ENCODE measurements at places on chromosomes 13 and 19.

DNA sequence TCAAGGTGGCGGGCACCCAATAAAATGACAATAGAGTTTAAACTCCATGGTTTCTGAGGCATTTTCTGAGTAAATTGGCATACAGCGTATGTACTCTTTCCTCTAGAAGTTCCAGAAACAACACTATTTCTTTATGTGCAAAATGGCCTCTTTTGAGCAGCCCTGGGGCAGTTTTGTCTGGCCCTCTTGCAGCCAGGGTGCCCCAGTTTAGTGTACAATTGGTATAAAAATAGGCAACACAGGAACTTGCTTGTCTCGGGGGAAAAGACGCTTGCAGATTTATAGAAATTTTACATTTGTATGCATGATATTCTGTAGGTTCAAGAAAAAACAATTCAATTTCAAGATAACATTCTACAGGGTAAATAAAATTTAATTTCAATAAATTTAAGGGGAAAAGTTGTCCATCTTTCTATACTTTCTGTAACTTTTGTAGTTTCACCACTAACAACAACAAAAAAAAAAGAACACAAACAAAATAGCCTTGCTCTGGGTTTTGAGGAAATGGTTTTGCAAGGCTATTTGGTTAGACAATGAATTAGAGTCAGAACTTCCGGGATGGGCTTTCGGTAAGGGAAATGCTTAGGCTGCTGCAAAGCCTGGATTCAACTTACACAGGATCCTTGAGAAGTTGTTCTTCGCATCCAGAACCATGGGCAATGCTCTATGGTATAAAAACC is 45.3 kb downstream of the LRCH1 start:
- no peak for DNase-seq

- DNase-seq, result no peak
Measured at GRCh38 chr19:45133661-45134060, 27.1 kb downstream of the NKPD1 start.

DNA sequence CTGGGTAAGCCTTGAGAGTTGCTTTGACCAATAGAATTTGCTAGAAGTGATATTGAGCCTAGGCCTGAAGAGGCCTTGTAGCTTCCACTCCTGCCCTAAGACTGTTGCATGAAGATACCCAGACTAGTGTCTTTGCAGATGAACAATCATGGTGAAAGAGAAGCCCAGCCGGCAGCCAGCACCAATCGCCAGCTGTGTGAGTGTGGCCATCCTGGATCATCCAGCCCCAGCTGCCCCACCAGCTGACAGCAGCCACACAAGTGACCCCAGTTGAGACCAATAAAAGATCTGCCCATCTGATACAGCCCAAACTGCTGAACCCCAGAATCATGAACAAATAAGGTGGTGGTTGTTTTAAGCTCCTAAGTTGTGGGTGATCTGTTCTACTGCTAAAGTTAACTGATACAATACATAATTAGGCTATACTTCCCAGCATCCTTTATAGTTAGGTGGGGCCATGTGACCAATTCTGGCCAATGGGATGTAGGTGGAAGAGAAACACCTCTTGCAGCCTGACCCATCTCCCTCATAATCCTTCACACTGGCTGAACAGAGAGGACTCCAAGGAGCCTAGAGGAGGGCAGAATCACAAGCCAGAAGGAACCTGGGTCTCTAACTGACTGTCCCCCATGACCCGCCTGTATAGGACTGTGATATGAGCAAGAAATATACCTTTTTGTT is 9.4 kb upstream of the ZNF428 start:
- no peak for DNase-seq

DNA sequence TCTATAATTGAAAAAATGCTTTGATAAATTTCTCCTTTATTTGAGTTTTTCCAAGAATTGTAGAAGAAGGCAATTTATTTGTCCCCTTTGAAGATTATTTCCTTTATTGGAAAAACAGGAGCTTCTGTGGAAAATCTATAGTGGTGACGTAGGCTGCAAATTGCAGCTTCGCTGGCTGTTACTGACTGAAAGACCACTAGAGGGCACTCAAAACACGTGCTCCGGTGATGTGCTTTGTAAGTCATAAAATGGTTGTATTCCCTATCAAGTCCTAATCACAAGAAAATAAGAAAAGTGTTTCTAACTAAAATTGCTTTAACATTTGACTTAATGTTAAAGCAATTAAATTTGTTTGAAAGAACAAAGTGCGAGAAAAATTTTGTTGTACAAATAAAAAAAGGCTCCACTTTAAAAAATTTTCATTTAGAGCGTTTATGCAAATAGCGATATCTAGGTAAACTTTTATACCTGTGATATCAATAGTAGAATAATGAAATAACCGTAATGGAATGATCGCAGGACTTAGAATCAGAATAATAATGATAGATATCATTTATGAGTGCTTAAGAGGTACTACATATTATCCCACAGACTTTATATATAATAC is 638.2 kb upstream of the SPRY2 start:
- no peak for DNase-seq

DNA sequence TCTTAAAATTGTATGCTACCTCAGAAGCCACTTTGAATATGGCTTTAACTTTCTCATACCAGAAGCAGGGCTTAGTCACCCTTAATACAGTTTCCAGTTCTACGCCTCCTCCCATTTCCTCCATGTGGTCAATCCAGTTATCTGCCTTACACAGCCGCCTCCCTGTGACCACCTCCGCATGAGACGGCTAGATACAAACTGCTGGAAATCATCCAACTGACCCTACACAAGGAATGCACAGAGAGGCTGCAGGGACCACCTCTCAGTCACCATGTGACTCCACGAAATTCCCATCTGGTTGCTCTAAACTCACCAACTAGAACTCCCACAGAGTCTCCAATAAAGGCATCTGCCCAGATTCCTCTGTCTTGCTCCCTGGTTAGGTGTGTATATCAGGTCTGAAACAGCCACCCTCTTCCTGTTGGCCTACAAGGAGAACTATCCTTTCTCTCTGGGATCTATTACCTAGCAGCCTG is 6.8 kb downstream of the ZNF564 start:
- no peak for DNase-seq

DNA sequence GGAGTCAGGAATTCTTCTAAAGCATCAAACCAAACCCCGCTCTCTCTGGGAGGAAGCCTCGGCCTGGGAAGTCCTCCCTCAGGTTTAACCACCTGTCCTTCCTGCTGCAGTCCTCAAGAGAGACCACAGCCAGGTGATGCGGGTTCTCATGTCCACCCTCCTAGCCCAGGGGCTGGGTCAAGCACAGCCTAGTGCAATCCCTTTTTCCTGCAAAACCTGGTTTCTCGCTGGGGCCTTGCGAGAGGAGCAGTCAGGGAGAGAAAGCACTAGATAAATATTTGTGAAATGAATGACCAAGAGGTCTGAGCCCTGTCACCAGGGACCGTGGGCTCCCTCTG is 2.4 kb downstream of the SLC8A2 start:
- no peak for DNase-seq

DNA sequence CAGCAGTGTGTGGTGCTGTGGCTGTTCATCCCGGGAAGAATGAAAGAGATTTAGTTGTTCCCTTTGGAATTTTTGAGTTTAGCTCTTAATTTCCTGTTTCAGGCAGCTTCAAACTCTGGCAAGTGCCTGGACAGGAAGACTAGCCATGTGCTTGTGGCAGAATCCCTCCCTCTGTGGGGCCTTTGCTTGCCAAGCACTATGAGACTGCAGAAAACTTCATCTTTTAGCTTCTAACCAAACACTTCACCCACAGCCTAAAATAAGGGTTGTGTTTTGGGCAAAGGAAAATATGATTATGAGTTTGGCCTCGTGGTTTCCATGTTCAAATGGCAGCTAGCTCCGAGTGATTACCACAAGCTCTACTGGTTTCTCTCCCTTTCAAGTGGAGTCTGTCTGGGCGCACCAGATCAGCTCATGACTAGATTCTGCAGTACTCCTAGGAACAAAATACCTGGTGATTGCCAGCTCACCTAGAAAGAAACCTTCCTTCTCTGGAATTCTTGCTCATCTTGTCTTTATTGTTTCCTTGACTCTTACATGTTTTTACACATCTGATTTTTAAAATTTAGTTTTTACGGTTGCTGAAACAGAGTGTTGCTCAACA is 707.5 kb downstream of the SLITRK6 start:
- DNase-seq, result no peak

DNA sequence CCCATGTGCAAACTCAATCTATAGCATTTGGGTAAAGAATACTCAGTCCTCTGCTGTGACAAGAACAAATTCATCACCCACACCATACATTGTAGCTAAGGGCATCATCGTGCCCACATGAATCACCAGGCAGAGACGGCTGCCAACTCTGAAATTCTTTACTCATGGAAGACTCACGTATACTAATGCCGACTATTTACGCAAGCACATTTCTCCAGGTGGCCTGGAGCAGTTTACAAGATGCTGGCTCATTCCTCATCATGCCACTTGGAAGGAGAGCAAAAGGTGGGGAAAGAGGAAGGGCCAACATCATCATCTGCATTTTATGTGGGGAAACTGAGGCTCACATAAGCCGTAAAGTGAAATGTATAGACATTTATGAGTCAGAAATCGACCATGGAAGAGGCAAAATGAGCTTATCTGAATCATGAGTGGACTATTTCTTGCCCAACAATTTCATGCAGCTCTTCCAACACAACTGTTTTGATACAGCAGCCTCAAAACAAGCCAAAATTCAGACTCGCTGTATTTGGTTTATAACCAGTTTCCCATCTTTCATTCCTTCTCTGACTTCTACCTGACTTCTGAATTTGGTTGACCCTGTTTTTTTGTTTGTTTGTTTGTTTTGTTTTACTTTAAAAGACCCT is 213.9 kb upstream of the SERP2 start:
- no peak for DNase-seq

GRCh38 chr19:51258165-51259160 is 7.6 kb downstream of the SIGLECL1 start:
- DNase-seq, result no peak

- DNase-seq, result no peak
Measured at GRCh38 chr13:36885901-36886300, 34.1 kb downstream of the SMAD9 start.

DNA sequence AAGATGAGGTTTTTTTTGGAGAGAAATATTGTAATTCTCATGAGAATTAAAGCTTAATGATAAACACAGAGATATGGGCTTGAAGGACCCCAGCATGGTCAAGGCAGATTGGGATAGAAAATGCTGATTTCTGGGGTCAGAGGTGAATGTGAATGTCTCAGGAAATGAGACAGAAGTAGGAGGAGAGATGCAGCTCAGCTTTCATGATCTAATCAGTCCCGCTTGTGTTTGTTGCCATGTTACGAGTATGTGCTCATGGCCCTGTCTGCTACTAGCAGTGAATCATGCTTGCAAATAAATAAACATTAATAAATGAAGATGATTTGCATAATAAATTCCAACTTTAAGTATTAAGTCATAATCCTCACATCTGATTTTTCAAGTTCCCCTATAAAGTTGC is 23.0 kb upstream of the NDFIP2 start:
- no peak for DNase-seq

- no peak for DNase-seq
Measured at GRCh38 chr13:61024046-61024445, 391.6 kb downstream of the PCDH20 start.

DNA sequence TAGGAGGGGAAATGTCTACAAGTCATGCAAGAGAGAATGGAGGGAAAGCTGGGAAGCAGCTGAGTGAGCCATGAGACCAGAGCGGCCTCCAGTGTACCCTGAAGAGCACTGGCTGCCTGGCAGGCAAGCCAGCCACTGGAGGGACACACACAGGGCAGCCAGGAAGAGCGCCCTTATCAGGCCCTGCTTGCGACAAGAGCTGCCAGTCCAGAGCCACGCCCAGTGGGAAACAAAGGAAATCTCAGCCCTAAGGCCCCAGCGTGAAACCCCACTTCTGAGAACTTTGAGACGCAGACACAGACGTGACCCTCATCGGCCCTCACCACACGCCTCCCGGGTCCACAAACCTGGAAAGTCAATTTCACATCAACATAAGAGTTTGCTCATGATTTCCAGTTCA is 105.0 kb downstream of the STK24 start:
- no peak for DNase-seq

DNA sequence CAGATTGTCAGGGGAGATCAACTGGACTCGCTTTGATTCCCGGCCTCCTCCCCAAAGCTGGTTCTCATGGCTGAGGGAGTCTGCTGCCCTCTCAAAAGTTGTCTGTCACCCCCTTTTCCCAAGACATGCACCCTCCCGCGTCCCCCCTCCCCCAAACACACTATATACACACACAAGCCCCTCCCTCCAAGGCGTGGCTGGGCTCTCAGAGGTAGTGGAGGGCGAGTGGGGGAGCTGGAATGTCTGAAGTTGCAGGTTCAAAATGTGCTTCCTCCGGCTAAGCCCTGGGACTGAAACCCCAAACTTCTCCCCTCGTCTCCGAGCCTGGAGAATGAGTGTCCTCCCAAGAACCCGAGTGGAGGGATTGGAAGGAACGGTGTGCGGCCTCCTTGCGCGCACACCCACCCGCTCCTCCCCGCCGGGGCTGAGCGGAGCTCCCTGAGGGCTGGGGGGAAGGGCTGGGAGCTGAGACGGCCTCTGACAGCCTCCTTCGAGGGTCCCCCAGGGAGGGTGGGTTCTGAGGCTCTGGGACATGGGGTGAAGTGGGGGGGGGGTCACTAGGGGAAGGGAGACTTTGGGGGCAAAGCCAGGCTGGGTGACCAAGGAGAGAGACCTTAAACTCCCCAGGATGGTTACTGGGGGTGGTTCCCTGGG is 9.9 kb upstream of the MEIS3 start:
- DNase-seq, result no peak

DNA sequence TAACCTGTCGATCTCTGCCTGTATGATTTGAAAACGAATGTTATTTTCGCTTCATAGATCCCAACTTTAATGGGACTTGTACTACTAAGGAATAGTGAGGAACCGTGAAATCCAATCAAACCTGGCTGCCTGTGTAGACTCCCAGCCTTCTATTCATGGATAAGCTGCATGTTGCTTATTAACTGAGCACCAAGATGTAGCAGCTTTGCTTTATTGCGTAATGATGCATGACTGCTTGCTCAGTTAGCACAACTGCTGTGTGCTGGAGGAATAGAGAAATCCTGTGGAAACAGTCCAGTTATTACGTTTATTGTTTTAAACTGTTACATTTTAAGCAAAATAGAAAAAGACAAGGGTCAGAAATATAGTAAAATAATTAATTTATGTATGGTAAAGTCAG is 108.2 kb downstream of the SHISA2 start:
- DNase-seq, result no peak

GRCh38 chr19:50171752-50172151 is 8.7 kb upstream of the IZUMO2 start:
- DNase-seq, result no peak

DNA sequence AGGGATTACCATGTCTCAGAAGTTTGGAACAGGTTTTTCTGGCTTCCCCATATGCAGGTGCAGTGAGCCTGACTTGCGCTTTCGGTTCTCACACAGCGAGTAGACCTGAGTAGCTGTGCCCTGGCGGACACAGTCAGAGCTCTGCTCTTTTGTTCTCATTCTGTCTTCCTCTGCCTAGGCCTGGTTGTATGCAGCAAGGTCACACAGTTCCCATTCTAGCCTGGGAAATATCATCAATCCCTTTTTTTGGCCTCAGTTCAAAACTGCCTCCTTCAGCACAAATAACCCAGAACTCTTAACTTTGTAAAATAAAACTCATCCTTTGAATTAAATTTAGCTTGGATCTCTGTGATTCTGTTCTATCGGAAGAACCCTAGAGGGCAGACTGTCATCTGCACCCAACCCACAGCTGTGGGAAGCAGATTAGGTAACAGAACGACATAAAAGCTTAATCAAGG is 10.2 kb downstream of the OXGR1 start:
- DNase-seq, result no peak

- DNase-seq, result no peak
Measured at GRCh38 chr13:99922631-99923404, 48.7 kb downstream of the ZIC5 start.
